ENCODE measurements at places on chromosomes 4 and X. TPM values are rescaled to one million over a fixed set of nuclear protein-coding genes. Genes with fewer than 3 reads are reported as not detected.

DNA sequence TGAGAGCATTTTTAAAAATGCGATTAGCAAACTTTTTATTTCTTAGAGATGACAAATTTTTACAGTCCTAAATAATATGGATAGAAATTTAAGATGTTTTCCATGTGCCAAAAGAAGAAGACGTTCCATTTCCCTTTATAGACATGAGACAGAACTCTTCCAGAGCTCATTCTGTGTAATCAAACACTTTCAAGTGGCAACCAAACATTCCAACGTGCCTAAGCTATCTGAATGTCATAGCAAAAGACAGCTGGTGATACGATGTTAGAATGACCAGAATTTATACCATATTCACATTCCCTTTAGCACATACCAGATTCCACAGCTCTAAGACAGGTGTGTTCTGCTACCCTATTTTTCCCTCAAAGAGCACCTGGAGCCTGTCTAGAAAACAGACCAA, 133.2 kb downstream of the ENOX2 start:
- no peak overlapping the region for H3K27ac ChIP-seq
- no peak overlapping the region for H3K4me3 ChIP-seq
- no peak for DNase-seq
- H3K36me3 ChIP-seq = no peaks in the 10 kb centered on the region

DNA sequence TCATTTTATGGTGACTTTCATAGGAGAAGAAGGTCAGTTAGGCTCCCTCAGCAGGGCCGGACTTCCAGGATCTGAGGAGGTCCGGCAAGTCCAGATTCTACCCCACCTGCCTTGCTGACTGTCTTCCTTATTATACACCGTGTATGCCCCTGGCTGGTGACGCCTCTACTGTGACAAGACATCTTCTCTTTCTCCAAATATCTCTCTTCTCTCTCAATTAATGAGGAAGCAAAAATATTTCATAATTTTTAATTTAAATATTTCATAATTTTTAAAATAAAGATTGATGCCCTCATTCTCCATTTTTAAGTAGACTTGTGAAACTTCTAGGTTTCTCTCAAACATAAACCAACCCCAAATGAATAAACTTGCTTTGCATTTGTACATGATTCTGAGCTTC, 202.5 kb downstream of the NSUN7 start:
- H3K27me3 ChIP-seq = no peaks in the 10 kb centered on the region
- H3K4me3 ChIP-seq = no peak overlapping the region
- DNase-seq = no peak
- H3K36me3 ChIP-seq = no peaks in the 10 kb centered on the region
- no peak overlapping the region for H3K27ac ChIP-seq

DNA sequence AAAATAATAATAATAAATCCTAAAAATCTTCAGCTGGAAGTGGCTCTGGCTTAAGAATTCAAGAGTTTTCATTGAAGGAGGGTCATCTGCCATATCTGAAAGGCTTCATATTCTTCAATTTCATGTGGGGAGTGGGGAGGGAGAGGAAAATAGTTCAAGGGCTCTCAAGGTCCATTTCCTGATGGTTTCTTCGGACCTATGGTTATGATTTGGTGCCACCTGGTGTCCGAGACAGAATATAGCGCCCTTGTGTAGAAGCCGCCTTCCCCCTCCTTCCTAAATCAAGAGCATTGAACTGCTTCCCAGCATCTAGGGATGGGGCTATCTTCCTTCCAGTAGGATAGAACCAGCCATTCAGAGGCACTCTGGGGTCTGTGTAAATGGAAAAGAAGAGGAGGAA, 34.3 kb downstream of the NLGN3 start:
- H3K27ac ChIP-seq = no peak overlapping the region
- DNase-seq = peak; percentile 51
- H3K36me3 ChIP-seq = no peaks in the 10 kb centered on the region
- H3K4me3 ChIP-seq = no peak overlapping the region
- H3K27me3 ChIP-seq = no peaks in the 10 kb centered on the region
- peaks cover 15% of the 10 kb centered on the region for H3K4me1 ChIP-seq

DNA sequence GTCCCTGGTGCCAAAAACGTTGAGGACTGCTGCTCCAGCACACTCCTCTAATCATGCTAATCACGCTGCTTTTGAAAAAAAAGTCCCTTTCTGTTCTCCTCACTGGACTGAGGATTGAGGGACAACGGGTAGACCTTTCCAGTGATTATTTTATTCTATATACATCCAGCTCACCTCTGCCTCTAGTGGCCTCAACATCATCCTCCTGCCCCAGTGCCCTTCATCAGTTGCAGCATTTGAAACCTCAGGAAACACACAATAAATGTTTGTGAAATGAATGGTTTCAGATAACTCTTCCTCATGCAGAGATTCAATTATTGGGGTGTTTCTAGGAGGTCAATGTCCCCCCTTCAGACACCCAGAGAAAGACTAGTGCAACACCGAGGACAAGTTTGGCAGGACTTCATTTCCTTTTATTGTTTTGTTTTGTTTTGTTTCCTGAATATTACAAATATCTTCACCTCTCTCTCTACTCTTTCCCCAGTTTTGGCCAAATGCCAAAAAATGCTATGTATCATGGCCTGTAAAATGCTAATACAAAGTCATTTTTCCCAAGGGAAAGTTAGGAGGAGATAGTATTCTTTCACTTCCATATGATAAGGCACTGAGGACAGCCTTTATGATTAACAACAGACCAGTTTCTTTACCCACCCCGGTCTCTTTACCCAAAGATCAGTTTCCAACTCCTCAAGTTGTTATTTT, 460.1 kb upstream of the SLIT2 start:
- H3K27me3 ChIP-seq = no peaks in the 10 kb centered on the region
- no peaks in the 10 kb centered on the region for H3K4me1 ChIP-seq
- no peak overlapping the region for H3K27ac ChIP-seq
- DNase-seq = no peak

- no peak overlapping the region for H3K4me3 ChIP-seq
- no peak overlapping the region for H3K27ac ChIP-seq
- DNase-seq = no peak
- H3K36me3 ChIP-seq = no peaks in the 10 kb centered on the region
Measured at GRCh38 chr4:91965166-91965565, 338.6 kb upstream of the GRID2 start.

DNA sequence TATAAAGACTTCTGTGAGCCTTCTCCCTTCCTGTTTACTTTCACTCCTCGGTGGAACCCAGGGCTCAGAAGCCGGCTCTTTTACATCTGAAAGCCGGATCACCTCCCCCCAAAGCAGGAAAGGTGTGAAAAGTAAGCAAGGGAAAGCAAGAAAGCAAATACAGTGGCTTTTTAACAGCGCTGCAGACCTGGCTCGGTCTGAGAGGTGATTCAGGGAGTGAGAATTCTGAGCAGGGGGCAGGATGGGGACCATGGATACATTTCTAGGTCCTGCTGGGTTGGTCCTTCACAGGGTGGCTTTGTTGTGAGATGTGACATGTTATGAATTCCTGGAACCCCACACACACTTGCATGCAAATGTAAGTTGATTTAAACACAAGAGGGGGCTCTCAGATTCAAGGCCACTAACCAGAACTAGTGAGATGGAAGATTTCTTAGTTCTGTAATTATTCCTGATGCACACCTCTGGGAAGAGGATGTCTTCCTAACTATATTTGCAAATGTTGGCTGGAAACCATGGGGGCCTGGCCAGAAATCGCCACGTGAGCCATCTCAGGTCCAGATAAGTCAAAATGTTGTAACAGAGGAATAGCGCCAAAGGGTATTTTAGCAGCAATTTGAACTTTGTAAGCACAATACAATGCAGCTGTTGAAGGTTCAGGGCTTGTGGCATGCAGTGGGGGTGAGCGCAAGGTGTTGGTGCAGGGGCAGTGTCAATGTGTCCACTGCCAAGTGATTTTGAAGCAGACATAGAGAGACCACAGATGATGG, 670.1 kb upstream of the LCORL start:
- H3K4me3 ChIP-seq = no peak overlapping the region
- no peaks in the 10 kb centered on the region for H3K36me3 ChIP-seq
- peaks cover 5% of the 10 kb centered on the region for H3K4me1 ChIP-seq
- DNase-seq = no peak

Gene PABPC1L2B
- 0.04 TPM for polyA plus RNA-seq

Gene PPARGC1A
- 3.2 TPM for polyA plus RNA-seq

DNA sequence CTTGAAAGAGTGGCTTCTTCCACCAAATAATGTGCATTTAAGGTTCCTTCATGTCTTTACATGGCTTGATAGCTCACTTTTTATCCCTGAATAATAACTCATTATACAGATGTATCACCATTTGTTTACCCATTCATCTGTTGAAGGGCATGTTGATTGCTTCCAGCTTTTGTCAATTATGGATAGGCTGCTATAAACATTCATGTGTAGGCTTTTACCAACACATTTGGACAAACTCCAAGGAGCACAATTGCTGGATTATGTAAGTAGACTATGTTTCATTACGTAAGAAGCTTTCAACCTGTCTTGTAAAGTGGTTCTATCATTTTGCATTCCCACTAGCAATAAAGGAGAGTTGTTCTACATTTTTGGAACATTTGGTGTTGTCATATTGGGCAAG, 2637.0 kb downstream of the PCDH7 start:
- H3K4me3 ChIP-seq = no peak overlapping the region
- H3K4me1 ChIP-seq = no peaks in the 10 kb centered on the region
- DNase-seq = no peak
- H3K27me3 ChIP-seq = no peaks in the 10 kb centered on the region
- H3K27ac ChIP-seq = no peak overlapping the region

- no peaks in the 10 kb centered on the region for H3K27me3 ChIP-seq
- no peaks in the 10 kb centered on the region for H3K36me3 ChIP-seq
- DNase-seq = no peak
- no peak overlapping the region for H3K27ac ChIP-seq
- H3K4me1 ChIP-seq = no peaks in the 10 kb centered on the region
- H3K4me3 ChIP-seq = no peak overlapping the region
Measured at GRCh38 chr4:15833801-15834200, 55.7 kb downstream of the CD38 start.

DNA sequence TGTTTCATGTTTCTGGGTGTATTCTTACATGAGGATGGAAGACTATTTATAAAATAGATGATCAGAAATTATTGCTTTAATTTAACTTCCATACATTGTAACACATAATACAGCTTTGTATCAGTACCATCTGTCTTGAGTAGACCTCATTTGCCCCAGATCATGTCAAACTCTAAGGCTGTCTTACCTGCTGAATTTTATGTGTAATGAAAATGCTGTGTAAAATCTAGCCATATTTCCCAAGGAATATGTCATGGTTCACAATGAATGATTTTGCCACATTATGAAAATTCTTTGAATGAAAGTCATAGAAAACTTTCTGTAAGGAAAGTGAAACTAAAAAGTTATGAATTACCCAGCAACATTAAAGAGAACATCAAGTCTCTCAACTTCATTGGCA, 7.4 kb downstream of the BDH2 start:
- no peak overlapping the region for H3K4me3 ChIP-seq
- no peaks in the 10 kb centered on the region for H3K27me3 ChIP-seq
- peak; percentile 6 for DNase-seq
- H3K4me1 ChIP-seq = peaks cover 7% of the 10 kb centered on the region

GRCh38 chr4:31052519-31052918, 332.4 kb downstream of the PCDH7 start:
- no peaks in the 10 kb centered on the region for H3K36me3 ChIP-seq
- no peak overlapping the region for H3K4me3 ChIP-seq
- no peaks in the 10 kb centered on the region for H3K4me1 ChIP-seq
- H3K27me3 ChIP-seq = no peaks in the 10 kb centered on the region

Gene SAGE1
- polyA plus RNA-seq = not detected

Gene LEF1
- polyA plus RNA-seq = 8.5 TPM

DNA sequence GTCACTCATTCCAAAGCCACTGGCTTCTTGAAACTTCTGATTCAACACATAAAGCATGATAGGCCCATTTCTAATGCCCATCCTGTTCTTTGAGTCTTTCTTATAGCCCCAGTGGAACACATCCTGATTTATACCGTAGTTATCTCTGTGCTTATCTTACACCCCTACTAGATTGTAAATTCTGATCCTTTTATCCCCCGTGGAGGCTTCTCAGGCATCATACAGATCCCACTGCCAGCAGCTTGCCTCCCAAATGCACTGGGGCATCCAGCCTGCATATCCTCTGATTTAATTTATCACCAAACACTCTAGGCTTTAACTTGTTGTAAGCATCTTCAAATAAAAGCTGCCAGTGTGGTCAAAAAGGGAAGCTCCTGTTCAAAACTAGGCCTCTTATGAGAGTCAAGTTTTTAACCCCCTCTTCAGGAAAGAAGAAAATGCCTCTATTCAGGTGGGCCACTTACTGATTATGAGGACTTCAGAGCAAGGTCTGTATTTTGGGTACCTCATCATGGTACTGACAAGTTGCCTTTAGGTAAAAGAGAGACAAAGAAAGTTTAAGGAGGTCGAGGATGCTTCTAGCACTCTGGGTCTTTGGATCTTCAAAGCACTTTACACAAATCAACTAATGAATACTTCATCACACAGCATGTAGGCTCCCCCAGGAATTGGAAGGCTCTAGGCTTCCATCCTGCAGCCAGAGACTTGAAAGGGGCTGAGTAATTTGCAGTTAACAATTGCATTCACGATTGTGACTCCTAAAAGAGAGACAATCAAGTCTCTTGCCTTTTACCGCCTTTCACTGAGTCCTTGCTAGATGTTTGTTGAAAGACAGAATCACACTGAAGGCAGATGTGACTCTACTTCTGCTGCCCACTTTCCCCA, 95.8 kb upstream of the LDB2 start:
- no peak overlapping the region for H3K27ac ChIP-seq
- DNase-seq = no peak
- H3K36me3 ChIP-seq = no peaks in the 10 kb centered on the region
- H3K4me3 ChIP-seq = no peak overlapping the region
- H3K27me3 ChIP-seq = no peaks in the 10 kb centered on the region

Gene GPR143
- polyA plus RNA-seq = 5.2 TPM

DNA sequence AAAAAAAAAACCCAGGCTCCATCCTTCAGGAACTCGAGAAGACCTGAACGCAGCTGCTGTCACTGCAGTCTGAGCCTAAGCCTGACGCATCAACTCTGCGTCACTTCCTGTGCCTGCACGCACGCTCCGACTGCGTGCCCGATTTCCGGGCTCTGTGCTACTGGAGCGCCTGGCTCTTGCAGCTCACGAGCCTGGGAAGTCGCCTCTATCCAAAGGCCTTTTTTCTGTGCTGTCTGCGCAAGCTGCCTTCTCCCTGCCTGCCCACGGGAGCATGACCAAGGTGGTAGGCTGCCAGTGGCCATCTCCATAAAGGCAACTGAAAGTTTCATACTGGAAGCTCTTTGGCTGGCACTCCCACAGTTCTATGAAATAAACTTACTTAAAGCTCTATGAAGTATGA, 9.9 kb upstream of the GASK1B start:
- no peak for DNase-seq
- no peak overlapping the region for H3K4me3 ChIP-seq
- no peak overlapping the region for H3K27ac ChIP-seq
- H3K27me3 ChIP-seq = no peaks in the 10 kb centered on the region

DNA sequence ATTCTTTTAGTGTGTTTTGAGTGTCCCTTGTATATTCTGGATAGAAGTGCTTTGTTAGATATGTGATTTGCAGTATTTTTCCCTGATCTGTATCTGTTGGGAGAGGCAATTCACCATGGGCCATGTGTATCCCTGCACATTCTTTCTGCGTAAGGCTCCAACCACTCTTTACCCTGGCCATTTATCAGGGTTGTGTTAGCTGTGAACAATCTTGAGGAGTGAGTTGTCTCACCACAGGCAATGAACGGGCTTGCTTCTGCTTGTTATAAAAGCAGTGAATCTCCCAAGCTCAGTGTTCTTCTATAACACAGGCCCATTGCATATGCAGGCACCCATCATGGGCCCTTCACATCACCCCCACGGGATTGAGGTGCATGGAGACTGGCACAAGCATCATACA, 18.9 kb upstream of the SMIM10 start:
- DNase-seq = no peak
- H3K4me3 ChIP-seq = no peak overlapping the region
- no peaks in the 10 kb centered on the region for H3K4me1 ChIP-seq

Gene ACOT9
- 26.3 TPM for polyA plus RNA-seq

Gene PKD2
- 31.2 TPM for polyA plus RNA-seq

Measured in large intestine (tissue), 12 donors.